ENCODE measurements at places on chromosomes 2 and 18.

- no peak for DNase-seq
Measured at GRCh38 chr2:7697052-7697451, 779.8 kb downstream of the RNF144A start.

DNA sequence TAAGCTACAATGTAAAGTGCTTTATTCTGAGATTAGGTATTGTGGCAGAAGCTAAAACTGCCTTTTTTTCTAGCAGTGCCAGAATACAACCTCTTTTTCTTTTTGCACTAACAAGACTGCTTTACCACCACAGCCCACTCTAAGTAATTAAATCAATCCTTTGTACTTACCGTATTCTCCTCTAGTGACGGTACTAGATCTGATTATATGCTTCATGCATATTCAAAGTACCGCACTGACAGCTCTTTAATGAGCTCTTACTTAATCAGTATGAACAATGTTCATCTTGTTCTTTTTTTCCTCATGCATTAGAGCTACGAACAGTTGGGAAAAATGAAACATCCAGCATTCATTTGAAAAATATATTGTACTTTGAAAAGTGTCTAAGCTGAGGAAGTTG lies 16.1 kb upstream of the OTX1 start:
- DNase-seq = no peak

GRCh38 chr18:69628774-69629359 lies 228.2 kb downstream of the DOK6 start:
- DNase-seq = no peak

- no peak for DNase-seq
Measured at GRCh38 chr2:229454934-229455631, 184.0 kb upstream of the PID1 start.
